AG20443 (cell line): ENCODE measurements at places on chromosomes 7 and 10.
A peak's percentile ranks its signal among the peaks of the same experiment; 100 is the strongest.

- peak; percentile 33 for DNase-seq
Observed at GRCh38 chr7:2522780-2523433, 3.3 kb downstream of the LFNG start.

DNA sequence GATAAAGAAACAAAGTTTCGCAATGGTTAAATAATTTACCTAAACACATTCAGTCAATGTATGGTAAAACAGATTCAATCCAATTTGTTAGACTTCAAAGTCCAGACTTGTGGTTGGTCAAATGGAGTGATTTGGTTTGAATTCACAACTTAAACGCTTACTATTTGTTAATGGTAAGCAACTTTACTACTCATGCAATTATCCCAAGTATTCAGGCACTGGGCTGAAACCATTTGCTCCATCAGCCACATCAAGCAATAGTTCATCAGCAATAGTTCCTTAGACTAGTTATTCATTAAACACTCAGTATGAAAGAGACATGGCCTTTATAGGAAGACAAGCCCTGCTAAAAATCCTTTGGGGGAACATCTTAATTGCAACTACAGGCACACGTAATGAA, 253.0 kb downstream of the AGMO start:
- DNase-seq = no peak

DNA sequence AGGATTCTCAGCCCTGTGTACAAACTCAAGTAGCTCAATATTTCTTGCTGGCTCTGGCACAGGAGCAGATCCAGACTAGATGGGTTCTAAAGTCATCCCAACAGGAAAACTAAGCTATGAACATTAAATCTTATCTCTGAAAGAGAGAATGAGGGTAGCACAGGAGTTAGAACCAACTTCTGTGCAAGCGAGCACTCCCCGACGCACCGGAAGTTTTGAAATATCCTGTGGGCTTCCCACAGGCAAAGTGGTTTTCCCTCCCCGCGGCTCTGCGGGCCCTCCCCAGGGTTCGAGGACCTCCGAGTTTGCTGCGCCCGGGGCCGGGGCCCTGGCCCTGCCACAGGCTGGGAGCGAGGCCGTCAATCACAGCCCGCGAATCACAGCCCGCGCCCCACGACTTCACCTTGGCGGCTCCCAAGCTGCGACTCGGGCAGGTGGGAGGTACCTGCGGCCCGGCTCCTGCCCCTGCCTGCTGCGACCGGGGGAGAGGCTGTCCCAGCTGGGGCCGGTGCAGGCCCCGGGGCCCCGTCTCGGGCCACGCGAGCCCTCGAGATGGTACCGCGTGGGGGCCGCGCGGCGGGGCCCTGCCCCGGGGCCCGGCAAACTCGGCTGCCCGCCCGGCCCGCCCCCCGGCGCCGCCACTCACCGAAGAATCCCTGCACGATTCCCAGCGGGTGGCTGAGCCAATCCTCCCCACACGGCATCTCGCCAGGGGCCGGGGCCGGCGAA, 598 bp downstream of the MCMBP start:
- DNase-seq = peak; percentile 58

DNA sequence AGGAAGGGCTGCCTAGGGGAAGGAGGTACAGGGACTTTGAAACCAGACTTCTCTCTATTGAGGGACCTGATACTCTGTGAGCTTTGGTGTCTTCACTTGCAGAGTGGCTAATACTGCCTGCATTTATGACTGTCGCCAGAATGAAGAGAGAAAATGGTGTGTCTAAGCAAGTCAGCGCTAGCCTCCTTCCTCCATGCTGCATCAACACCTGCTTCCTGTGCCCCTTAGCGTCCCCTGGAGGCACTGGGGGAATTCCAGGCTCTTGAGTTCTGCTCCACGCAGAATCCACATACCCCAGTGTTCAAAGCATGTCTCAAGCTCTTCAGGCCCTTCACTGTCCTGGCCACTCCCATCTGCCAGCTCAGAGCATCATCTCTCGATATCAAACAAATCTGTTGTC, 140.5 kb downstream of the PKD1L1 start:
- DNase-seq = no peak

GRCh38 chr7:55436457-55436856, 71.3 kb downstream of the LANCL2 start:
- no peak for DNase-seq

DNA sequence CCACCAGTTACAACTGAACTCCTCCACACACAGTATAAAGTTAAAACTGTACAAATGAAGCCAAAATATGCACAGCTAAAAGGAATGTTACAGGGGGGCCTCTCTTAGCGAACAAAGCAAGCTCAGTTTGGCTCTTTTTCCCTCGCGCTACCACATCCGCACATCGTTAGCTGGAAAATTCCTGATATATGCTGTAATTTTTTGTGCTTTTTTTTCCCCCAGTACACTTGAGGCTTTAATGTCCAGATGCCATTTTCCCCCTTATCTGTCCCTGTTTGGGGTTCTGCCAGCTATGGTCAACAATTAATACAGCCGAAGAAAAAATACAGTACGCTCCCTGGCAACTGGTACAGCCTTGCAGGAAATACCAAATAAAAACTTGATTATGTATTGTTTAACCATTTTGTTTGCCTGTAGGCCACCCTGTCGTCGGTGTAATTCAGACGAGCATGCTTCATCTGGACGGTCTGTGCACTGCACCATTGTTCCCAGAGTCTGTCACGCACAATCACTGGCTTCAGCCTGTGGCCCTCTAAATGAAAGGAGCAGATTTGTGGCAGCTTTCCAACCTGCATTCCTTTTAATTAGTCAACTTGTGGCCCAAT, 108.1 kb upstream of the FAM133B start:
- DNase-seq = peak; percentile 80

GRCh38 chr7:125126376-125126775, 196.8 kb upstream of the POT1 start:
- no peak for DNase-seq

DNA sequence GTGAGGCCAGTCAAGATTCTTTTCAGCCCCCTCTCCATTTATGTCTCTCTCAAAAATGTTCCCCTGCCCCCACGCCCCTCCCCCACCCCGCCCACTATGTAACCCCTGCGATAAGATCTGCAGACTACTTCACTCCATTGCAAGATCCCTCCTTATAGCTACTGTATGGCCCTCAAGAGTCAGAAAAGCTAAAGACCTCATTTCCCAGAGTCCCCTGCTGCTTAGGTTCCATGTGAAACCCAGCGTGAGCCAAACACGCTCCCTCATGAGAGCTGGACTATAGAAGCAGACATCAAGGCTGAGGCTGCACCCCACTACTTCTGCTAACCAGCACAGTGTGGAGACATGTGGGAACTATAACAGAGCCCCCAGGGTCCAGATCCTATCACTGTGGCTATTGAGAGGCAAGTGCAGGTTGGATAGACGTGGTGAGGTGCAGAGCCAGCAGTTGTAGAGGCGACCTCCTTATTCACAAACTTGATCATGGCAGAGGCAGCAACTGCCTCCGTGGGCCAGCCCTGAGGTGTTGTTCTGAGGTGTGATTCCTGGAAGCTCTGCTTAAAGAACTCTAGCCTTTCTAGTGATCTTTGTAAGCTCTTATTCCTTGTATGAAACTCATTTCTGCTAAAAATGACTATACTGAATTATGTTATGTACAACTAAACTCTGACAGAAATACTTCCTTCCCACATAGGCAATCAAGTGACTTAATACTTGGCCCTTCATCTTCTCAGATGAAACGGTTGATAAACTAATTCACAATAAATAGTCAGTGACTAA, 117.0 kb upstream of the ARID5B start:
- no peak for DNase-seq

- no peak for DNase-seq
Observed at GRCh38 chr7:30744075-30744417, 7.9 kb upstream of the INMT start.

DNA sequence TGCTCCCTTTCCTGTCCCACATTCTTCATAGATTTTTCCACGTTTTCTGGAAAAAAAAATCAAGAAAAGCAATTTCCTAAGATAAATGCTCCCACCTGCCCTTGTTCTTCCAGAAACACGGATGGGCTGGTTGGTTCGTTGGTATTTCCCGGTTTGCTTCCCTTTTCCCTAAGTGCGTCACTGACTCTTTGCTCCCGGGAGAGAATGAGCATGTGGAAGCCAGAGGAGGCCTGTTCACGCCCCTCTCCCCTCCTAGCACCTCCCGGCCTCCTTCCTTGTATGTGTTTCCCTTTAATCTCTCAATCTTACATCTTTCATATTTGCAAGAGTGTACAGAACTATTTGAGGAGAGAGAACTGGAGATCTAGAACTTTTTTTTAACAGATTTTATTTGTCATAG, 442.0 kb downstream of the GFRA1 start:
- no peak for DNase-seq

- no peak for DNase-seq
Observed at GRCh38 chr7:40638545-40639320, 503.9 kb downstream of the SUGCT start.

- DNase-seq = no peak
Observed at GRCh38 chr7:43766564-43766963, 8.1 kb downstream of the BLVRA start.

DNA sequence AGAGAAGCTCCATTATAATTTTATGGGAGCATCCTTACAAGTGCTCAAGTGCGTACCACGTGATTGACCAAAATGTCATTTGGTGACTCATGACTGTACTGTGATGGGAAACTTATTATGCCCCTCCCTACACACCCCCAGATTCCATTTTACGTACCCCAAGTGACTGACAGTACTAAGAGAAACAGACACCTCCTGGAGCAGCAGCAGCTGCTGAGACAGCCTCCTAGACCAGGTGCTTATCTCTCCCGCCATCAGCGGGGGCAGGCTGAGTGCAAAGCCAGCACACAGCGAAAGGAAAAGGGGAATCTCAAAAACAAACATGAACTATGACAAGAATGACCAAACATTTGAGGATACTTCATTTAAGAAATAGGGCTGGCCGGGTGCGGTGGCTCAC, 4.2 kb upstream of the ADAM12 start:
- DNase-seq = no peak

GRCh38 chr10:119672291-119672690, 21.1 kb downstream of the BAG3 start:
- DNase-seq = no peak

DNA sequence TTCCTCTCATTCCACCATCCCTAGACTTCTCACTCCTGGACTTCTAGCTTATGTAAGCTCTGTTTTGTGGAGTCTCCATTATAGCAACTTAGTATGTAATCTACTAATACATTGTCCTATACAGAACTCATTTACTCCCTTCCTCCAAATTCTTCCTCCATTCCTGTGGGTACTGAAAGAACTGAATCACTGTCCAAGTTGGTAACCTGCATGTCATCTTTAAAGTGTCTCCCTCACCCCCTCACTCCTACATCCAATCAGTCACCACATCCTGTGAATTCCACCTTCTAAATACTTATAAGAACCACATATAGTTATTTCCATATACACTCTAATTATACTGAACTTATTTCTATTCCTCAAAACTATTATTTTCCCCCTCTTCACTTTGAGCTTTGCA, 20.3 kb downstream of the AASS start:
- no peak for DNase-seq

GRCh38 chr10:114048472-114048871, 4.8 kb downstream of the ADRB1 start:
- no peak for DNase-seq
